ENCODE measurements at places on chromosomes 1 and 21.
A peak's percentile ranks its signal among the peaks of the same experiment; 100 is the strongest.

DNA sequence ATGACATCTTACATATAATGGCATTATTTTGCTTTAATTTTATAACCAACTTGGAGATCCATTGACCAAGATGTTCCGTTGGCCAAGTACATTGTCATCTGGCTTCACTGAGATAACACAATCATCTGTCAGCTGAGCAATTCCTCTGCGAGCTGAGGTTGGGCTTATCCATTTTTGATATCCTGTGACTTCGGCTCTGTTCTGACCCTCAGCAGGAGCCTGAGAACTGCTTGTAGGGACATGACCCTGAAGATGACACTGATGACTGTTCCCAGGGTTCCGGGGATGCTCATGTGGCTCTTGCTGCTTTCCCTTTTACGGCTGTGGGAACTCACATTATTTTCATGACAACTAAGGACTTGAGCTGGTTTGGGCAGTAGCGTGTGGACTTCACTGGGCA is 51.2 kb downstream of the TLR5 start:
- DNase-seq, result no peak

GRCh38 chr1:152646656-152647055 is 16.5 kb upstream of the LCE2D start:
- no peak for DNase-seq

DNA sequence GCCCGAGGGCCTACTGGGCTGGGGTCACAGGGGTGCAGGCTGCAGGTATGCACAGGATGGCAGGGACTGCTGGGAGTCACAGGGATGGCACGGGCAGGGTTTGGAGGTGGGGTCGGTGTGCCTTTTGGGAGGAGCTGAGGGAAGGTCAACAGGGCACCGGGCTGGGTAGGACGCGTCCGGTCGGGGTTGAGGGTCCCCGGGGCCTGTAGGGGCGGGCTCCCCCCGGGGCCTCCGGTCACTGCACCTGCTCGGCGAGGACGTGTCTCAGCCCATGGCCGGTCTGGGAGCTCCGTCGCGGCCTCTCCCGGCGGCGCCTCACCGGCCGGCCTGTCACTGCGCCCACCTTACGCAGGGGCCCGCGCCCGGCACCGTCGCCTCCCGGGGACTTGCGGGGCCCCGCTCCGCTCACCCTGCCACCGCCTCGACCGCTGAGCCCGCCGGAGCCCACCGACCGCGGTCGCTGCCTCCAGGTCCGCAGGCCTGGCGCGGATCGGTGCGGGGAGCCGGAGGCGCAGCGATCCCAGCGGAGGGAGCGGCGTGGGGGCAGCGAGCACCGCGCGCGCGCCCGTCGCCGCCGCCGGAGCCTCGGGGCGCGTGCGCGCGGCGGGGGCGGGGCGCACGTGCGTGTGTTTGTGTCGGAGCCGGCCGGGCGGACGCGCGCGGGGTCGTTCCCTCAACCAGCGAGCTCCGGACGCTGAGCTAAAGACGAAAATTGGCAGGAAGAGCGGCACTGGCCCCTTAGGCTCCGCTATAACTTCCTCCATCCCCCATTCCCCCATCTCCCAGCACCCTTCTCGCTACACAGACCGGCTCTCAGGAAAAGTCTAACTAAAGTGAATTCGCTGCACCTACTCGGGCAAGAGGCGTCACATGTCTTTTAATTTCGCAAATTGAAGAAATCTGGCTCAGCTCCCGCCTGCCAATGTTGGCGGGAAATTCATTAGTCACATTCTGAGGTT is at the start of gene AMIGO1:
Gene AMIGO1, minus strand, starts transcription at position 552 of the 959 bp plus-strand sequence. CDS start 815 bp downstream, outside the sequence.
- no peak for DNase-seq

DNA sequence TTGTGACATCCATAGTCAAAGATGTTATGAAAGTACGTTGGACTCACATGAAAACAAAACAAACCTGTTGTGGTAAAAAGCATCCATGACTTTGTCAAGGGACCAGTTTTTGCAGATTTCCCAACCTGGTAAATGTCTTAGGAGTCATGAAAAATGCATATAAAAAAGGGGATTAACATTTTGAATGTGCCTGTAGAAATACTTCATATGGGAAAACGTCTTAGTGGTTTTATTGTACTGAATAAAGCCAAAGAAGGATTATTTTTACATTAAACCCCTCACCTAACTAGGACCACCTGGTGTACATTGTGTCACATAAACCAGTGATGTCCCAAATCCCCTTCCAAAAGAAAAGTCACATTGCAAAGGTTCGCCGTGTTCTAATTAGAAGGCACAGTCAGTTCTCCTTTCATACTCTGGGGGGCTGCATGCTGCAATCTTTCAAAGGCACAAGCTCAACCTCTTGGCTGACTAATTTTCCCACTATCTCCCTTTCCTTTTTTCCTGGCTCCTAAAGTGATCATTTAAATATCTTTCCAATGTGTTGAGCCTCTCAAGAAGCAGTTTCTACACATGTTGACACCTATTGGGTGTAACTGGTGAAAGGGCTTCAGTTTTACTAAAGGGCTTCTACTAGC is 119.8 kb upstream of the SPAG17 start:
- no peak for DNase-seq

- DNase-seq, result no peak
Measured at GRCh38 chr1:109207467-109208103, 6.1 kb upstream of the SARS1 start.

DNA sequence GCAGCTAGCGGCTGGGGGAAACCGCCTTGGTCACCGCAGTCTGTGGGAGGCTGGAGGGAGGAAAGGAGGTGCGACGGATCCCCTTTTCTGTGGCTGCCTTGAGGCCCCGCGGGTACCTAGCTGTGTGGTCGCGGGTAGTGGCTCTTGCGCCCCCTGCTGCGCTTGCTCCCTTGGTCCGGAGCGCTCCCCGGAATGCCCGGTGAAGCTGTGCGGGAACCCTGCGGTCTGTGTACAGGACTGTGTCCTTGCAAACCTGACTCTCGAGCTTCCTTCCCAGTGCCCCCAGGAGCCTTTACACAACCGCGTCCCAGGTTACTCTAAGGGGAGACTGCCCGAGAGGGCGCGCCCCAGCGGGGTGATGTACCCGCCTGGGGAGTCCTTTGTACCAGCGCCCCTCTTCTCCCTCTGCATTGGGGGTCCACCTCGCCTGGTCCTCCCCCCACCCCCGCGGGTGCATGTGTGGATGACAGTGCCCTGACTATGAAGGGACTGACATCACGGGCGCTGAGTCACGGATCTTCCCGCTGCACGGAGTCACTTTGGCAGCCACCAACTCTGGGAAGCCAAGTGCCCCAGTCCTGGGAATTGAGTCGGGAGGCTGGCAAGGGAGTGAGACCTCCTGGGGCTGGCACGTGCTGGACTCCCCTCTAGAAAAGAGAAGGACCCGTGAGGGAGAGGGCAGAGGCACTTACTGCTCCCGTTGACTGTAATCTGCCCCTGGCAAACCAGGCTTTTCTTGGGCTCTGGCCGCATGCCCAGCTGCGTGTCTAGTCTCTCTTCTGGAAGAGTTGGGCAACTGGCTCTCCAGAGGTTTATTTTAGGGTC is 816 bp downstream of the IL6R start:
- peak; percentile 5 for DNase-seq

- no peak for DNase-seq
Measured at GRCh38 chr1:52599236-52599635, 2.9 kb upstream of the GPX7 start.

DNA sequence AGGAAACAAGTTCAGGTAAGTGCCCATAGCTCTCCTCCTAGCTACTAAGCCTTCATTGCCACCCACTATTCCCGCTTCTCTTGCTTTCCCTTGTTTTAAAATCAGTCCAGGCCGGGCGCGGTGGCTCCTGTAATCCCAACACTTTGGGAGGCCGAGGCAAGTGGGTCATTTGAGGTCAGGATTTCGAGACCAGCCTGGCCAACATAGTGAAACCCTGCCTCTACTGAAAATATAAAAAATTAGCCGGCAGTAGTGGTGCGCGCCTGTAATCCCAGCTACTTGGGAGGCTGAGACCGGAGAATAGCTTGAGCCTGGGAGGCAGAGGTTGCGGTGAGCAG is 4.4 kb upstream of the CTTNBP2NL start:
- no peak for DNase-seq

- DNase-seq, result no peak
Measured at GRCh38 chr1:240794046-240794843, 182.3 kb upstream of the GREM2 start.

DNA sequence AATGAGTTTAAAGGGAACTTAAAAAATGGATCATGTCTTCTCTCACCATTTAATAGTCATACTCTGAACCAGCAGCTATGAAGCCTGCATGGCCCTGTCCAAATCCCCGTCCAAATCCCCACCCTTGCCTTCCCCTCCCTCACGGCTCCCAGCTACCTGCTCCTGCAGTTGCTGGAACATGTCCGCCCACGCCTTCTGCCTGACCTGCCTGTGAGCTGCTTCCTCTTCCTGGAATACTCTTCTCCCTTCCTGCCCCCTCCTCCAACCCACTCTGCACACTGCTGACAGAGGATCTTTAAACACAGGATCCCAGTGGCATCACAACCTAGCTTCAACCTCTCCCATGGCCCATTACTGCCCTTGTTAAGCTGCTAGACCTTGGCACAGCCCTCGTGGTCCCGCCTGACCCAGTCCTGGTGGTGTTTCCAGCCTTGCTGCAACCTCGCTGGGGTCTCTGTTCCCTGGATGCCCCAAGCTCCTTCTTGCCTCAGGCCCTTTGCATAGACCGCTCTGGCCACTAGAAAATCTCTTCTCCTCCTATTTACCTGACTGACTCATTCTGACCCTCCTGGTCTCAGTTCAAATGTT is 118.3 kb downstream of the PTPRU start:
- DNase-seq, result no peak

- DNase-seq, result no peak
Measured at GRCh38 chr1:234542211-234542850, 63.4 kb upstream of the TARBP1 start.

DNA sequence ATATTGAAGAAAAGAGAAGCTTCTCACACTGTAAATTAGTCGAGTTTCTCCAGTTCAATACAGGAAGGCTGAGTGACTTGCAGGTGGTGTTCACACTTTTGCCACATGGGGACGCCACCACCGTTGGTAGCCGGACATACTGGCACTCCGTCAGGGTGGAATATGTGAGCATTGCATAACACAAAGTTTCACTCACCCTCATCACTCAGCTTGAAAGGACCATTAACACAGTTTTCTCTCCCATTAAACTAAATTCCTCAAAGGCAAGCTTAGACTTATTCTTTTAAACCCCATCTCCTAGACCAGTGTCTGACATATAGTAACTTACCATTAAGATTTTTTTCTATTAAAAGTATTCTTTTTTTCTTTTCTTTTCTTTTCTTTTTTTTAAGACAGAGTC is 105.3 kb upstream of the SERBP1 start:
- peak; percentile 31 for DNase-seq

- DNase-seq, result no peak
Measured at GRCh38 chr1:246629030-246629429, 62.8 kb downstream of the CNST start.

GRCh38 chr1:234926559-234927311 is 201.9 kb downstream of the TOMM20 start:
- DNase-seq, result no peak

DNA sequence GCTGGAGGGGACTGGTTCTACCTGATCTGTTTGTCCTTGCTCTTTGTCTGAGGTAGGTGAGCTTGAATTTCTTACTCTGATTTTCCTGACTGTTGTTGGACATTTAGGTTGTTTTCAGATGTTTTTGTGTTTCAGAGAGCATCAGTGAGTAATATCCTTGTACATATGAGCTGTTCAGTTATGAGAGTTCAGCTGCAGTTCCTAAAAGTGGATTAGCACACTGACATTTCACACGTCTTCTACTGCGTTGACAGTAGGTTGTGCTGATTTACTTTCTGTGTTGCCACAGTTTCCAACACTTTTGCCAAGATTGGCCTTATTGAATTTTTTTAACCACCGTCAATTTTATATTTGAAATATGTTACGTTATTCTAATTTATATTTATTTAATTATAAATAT is 27.7 kb downstream of the CXADR start:
- no peak for DNase-seq

Data from SW 1271 (cell line).